Activated CD4-positive, alpha-beta T cell treated with anti-CD3 and anti-CD28 coated beads for 36 hours (primary cell): ENCODE measurements at places on chromosomes 5 and 9.

GRCh38 chr9:86637515-86637914 lies 283.3 kb upstream of the TUT7 start:
- peak; percentile 50 for DNase-seq

GRCh38 chr9:95077053-95077765 lies 240.3 kb downstream of the FANCC start:
- DNase-seq: no peak

GRCh38 chr5:38846379-38847011 lies 683 bp downstream of the OSMR start:
- no peak for DNase-seq

GRCh38 chr5:83124593-83124992 lies 47.2 kb downstream of the XRCC4 start:
- no peak for DNase-seq

DNA sequence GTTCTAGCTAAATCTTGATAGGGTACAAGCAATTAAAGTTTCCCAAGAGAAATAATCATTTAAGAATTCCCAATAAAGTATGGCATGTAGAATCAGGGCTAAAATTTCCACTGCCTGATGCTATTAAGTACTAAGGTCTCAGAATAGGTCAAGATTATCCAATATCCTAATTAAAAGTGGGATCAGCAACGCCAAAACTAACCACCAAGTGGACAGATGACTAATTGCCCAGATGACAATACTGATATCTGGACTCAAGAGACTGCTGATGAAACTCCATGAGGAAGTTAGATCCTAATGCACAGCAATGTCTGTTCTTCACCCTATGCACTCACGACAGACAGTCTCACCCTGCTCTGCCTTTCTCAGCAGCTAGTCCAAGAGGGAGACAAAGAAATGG lies 14.3 kb downstream of the DEPDC1B start:
- DNase-seq: no peak

DNA sequence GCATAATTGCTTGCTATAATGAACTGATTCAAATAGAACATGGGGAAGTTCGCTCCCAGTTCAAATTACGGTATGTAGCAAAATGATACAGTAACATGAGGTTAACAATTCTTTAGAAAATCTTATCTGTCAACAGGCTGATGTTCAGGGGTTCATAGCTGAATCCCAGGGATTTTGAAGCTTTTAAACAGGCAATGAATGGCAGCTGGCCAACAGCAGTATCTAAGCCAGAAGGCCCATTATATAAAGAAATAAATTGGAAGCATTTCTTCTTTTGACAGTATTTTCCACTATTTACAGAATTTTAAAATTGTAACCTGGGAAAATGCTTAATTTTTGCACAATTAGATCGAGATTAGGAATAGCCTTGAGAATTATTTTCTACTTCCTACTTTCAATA lies 126.8 kb downstream of the PDE8B start:
- no peak for DNase-seq

GRCh38 chr5:160655717-160656116 lies 196.3 kb downstream of the ATP10B start:
- DNase-seq: no peak

GRCh38 chr5:139738193-139739149 lies 57.1 kb upstream of the PSD2 start:
- no peak for DNase-seq
